ENCODE measurements at places on chromosomes 2 and 18.

DNA sequence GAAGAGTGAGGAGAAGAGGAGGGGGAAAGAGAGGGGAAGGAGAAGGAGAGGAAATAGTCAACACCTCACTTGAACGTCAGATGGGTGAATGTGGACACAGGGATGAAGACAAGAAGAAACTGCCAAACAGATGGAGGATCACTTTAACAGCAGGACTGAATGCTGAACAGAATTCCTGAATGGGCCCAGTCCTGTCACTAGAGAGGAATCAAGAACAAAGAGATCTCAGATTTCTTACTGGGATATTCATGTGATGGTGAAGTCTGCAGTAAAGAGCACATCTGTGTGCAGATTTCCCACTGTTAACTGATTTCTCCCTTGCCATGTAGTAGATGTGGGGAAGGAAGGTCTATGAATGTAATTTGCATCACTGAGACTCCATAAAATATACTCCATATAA is 135.4 kb downstream of the L3MBTL4 start:
- DNase-seq: no peak

GRCh38 chr2:239557516-239557915 is 156.7 kb upstream of the HDAC4 start:
- no peak for DNase-seq

DNA sequence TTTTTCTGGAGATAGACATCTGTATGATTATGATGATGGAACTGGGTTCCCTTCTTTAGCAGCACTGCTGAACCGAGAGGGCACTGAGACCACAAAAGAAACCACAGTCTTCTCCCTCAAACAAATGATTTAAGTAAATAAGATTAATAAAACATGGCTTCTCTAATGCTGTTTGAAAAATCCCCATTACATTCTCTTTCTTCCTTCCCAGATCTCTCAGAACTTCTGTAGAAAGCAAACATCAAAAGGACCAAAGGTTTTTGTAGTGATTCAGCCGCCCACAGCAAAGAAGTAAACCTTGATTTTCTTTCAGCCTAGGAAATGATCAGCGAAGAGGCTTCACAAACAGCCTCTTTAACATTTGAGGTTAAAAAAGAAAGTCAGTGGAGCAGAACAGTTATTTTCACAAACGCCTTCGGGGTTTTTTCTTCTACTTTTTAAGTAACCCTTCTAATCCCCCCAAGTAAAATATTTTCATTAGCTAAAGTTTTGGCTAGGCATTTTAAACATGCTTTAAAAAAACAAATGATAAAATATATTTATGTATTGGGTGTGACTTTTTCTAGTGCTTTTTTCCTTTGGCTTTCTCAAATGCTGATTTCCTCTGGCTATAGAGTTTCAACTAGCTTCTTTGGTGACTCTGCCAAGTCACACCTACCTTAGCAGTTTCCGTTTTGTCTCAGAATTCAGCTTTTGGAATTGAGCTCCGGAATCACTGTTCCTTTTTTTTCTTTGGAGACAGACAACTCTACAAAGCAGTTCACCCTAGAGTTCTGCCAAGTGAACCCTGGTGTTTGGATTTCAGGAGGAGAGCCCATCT is 89.6 kb downstream of the UPP2 start:
- DNase-seq: peak; percentile 10

DNA sequence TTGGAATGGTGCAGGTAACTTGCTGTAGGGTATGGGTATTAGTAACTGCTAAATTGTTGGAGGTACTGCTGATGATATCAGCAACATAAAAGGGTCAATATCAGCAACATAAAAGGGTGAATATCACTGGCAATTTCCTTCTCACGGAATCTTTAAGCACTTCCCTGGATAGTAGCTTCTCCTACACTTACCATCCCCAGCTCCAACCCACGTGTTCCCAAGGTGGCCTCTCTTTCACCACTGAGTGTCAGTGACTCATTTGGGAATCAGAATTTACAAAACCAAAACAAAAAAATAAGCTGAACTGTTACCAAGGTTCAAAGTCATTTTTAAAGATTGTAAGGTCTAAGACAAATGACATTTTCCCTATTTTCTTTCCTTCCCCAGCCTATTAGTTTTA is 70.8 kb downstream of the LRP2 start:
- no peak for DNase-seq

DNA sequence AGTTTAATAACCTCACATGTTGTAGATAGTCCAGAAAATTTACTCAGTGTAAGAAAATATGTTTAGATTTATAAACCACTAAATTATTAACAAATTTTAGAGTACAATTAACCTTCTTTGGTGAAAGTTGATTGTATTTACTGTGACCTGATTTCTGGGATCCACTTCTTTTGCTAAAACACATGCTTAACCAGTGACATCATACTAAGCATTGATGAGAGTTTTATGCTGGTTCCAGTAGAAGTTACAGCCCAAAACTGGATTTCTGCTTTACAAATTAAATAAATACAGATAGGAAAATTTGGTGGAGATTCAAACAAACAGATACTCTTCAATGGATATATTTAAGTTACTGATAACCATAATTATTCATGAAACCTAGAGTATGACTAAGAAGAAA is 40.9 kb downstream of the RBBP8 start:
- no peak for DNase-seq

DNA sequence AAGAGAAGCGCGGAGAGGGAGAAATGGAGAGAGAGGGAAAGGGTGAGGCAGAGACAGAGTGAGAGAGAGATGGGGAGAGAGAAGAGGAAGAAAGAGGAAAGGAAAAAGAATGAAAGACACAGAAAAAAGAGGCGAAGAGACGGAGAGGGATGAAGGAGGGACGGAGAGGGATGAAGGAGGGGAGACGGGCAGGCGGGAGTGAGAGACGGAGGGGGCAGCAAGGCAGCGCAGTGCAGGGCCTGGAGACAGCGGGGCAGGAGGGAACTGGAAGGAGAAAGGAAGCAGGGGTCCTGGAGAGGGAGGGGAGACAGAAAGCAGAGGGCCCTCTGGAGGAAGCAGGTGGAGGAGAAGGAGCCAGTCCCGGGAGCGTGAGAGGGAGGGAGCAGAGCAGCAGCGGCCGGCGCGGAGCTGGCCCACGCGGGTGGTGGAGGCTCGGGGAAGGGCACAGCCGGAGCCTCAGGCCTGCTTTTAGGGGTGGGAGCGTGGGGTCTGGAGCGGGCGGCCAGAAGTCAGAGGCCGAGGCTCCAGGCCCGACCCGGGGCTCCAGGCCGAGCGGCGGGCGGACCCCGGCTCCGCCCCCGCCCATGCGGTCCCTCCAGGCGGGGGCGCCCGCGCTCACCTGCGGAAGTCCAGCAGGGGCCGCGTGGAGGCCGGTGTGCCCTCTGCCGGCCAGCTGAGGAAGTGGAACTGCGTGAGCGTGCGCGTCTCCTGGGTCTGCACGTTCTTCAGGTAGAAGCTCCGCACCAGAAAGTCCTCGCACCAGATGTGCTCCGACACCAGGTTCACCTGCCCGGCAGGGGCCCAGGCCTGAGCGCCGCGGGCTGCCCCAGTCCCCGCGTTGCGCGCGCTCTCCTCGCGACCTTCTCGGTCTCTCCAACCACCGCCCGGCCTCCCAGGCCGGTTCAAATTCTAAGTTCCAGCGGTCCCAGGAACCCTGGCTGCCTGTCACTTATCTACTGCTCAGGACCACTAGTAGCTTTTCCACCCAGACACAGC is 14.5 kb downstream of the PTPRN start:
- DNase-seq: peak; percentile 99

DNA sequence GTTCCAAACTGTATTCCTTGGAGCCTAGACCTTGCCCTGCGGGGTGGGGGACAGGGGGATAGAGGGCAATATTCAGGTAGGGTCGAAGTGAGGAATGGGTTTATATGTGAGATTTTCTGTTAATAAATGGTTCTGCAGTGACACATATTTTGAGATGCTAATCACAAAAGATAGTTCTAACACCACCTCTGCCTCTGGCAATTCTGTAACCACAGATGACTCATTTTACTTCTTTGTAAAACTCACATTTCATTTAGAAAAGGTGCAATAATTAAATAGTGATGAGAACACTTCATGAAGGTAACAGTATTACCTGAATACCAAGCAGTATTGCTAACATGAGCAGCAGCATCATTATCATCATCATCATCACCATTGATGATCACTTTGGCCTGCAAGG is 306.6 kb downstream of the SUCLG1 start:
- DNase-seq: no peak

GRCh38 chr2:71759060-71759459 is 305.7 kb downstream of the DYSF start:
- no peak for DNase-seq

- peak; percentile 65 for DNase-seq
Measured at GRCh38 chr2:29309090-29310029, 194.1 kb downstream of the CLIP4 start.

- DNase-seq: peak; percentile 56
Measured at GRCh38 chr2:180980943-180981911, 822 bp downstream of the UBE2E3 start.

DNA sequence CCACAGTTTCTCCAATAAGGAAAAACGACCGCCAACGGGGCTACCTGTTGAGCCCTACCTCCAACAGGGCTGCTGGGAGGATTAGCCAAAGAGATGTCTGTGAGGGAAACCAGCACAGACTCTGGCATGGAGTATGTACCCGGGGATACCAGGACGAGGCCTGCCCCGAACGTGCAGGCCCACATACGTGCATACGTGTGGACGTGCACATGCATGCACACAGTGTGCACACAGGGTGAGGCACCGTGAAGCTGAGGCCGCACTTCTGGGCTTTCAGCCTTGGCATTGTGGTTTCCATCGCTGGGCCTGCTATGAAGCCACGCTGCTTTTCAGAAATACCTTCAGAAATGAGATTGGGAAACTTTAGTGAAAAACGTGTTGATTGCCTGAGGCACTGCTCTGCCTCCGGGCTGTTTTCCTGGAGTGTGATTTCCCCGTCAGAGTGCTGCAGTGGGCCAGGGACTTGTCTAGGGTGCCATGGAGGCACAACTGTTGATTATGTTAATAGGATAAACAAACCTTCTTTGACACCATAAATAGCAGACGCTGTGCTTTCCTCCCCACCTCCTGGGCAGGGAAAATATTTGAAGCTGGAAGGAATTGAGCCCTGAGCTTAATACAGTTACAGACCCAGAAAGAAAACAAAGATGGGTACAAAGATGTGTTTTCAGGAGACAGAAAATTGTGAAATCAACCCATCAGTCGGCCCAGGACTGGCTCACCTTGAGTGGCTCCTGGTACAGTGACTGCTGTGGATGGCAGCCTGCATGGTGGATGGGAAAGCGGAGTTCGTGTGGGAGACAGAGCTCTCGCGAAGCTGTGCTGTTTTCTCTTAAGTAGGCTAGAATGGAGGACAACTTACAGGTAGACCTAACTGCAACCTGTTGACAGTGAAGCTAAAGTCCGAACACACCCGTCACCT is 182.3 kb downstream of the FAM210A start:
- no peak for DNase-seq

DNA sequence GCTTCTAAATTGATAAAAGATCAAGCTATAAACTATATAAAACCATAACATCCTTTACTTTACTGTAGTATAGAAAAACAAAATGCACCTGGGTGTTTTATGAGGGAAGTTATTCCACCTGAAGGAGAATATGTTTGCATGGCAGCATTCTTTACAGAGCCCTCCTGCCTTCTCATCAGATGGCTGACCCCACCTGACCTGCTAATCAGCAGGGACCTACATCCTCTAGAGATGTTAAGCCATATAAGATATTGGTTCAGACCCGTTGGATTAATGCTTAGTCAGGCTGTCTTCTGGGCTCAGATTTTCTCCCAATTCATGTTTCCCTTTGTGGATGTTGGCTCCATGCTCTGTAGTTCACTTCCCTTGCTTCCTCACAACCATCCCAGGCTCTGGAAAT is 414.8 kb downstream of the DPP10 start:
- DNase-seq: no peak

- no peak for DNase-seq
Measured at GRCh38 chr2:232929303-232930058, 59.4 kb downstream of the SNORC start.

DNA sequence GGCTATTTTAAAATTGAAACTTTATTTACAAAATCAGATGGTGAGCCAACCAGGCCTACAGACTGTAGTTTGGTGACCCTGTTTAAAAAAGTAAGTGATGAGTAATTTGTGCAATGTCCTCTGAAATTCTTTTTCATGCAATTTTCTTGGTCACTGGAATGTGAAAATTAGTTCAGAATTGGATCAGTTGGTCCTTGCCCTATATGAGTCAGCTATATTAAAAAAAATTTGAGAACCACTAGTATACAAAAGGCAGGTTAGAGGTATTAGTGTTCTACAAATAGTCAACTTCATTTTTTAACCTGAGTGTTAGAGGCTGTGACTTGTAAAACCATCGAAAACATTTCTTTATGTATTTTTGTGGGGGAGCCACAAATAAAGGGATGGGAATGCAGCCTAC is 91.1 kb upstream of the NXPH2 start:
- DNase-seq: no peak

- DNase-seq: no peak
Measured at GRCh38 chr2:147863835-147864234, 19.0 kb downstream of the ACVR2A start.

- peak; percentile 4 for DNase-seq
Measured at GRCh38 chr2:187989925-187990623, 301.6 kb upstream of the GULP1 start.

- DNase-seq: no peak
Measured at GRCh38 chr2:66749566-66749965, 314.6 kb downstream of the MEIS1 start.

DNA sequence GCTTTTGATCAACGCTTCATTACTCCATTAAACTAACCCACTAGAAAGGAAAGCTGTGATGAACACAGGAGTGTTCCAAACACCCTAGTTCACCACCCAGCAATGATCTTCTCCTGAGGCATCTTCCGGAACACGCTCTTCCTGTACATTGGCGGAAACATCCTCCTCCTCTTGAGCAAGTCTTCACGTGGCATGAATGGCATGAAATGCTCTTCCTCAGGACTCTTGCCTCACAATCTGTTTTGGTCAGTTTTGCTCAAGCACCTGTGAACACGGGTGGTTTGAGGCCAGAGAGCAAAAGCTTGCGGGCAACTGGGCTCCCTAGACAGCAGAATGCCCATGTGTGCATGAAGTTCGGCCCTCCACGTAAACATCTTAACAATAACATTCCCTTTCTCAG is 734.2 kb upstream of the SALL3 start:
- DNase-seq: no peak

DNA sequence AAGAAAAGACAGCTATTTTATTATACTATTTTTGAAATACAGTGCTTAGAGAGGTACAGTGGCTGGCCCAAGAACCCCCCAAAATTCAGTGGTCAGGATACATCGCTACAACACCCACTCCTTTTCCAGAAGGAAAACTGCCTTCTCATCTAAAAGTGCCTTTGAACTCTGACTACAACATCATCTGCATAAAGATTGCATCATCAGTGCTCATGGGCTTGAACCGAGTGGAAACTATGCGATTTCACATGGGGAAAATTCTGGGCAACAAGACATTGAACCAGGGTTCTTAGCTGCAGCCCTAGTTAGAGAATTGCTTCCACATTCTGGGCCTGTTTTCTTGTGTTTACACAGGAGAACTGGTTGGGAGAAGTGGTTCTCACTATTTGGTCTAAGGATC is 294.6 kb upstream of the SLC14A2 start:
- DNase-seq: no peak

DNA sequence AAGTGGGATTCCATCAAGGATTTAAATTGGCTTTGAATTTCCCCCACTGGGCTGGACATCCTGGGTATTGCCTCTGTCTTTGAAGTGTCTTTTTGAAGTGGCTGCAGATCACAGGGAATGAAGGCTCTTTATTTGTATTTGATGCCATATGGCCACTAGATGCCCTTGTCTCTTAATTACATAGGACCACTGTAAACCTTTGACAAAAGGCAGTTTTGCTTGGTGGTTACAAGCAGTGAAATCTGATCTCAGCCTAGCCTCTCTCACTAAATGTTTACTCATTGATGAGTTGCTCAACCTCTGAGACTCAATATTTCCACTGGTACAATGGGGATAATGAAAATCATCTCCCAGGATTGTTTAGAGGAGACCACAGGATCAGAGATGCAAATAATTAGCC is 102.2 kb downstream of the INSIG2 start:
- DNase-seq: no peak
